ENCODE measurements at places on chromosomes 11 and 22.

DNA sequence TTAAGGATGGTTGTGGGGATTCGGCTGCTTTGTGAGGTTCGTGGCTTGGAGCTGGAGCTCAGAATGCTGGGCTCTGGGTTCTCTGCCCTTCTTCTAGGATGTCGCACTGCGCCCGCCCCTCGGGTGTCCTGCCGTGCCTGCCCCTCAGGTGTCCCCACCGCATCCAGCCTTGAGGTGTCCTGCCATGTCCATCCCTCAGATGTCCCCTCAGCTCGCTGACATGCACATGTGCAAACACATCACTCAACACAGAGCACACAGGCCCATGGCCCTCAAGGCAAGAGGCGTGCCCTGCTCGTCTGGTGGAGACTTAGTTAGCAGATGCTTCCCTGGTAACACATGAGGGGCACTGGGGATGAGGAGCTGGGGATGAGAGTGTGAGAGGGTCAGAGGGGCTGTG, 359.3 kb downstream of the TBC1D22A start:
- no peak for DNase-seq

DNA sequence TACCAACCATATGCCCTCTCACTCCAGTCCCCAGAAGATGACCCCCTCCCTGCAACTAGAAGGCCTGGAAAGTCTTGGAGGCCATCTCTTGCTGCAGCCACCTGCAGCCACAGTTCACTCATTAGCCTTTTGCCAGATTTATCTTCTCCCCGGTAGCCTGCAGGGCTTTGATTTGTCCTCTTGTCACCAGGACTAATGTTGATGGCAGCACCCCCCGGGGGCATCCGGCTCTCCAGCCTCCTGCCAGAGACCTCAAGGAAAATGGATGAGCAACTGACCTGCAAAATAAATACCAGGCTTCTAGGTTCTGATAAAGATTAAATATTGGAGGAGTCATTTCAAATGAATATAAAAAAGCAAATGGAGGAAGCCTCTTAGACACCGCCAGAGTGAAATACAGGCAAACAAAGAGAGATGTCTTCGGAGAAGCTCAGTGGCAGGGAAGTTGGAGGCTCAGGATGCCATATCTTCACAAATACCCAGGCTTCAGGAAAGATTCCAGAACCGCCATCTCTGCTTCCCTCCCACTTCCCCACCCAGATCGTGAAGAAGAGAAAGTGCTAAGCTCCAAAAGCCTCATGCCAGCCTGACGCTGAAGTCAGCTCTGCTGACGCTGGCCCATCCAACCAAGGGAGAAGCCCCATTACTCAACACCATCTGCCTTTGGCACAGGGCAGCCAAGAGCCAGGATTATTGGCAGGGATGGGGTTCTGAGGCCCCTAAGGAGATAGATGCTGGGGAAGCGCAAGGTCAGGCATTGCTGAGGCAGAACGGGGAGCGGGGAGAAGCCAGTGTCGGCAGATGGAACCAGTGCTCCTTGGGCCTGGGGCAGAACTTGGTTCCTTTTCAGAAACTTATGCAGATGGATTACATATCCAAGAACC, 362.7 kb downstream of the CADM1 start:
- no peak for DNase-seq

GRCh38 chr11:69123593-69124545, 31.9 kb upstream of the SMIM38 start:
- no peak for DNase-seq

DNA sequence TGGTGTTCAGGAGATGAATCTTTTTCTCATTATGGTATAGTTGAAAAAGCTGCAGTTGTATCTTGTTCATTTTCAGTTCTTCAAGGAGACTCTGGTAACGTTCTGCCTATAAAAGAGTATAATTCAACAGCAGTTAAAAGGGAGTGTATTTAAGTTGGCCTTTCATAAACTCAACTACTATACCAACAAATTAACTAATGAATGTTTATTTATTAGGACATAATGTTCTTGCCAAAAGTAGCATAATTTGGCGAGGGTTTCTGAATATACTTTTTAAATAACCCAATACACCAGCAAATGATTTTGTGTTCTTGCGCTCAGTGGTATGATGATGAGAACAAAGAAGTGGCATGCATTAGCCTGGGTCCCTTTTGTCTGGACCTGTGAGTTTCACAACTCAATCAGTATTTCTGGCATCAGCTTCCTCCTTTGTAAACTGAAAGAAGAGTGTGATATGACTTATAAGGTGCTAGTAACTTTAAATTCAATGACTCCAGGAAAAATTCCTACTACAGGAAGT, 10.9 kb downstream of the SMC1B start:
- DNase-seq: no peak

- no peak for DNase-seq
Observed at GRCh38 chr22:50708996-50709395, 29.0 kb upstream of the ACR start.

DNA sequence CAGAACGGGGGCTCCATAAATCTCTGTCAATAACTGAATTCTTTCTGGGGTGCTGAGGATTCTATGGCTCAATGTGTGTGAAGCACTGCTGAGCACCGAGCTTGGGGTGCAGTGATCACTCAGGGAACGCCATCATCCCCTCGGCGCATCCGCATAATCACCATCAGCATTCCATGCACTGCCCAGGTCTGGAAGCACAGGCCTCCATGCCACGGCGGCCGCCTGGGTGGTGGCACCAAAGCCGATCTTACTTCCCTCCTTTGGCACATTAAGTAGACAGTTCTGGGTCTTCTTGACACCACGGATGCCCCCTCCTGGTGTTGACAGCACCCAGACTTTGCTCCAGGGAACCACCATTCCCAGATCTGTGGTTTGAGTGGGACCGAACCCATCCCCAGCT, 15.6 kb downstream of the LTO1 start:
- no peak for DNase-seq

GRCh38 chr11:118136801-118137200, 15.8 kb downstream of the SCN4B start:
- DNase-seq: no peak

DNA sequence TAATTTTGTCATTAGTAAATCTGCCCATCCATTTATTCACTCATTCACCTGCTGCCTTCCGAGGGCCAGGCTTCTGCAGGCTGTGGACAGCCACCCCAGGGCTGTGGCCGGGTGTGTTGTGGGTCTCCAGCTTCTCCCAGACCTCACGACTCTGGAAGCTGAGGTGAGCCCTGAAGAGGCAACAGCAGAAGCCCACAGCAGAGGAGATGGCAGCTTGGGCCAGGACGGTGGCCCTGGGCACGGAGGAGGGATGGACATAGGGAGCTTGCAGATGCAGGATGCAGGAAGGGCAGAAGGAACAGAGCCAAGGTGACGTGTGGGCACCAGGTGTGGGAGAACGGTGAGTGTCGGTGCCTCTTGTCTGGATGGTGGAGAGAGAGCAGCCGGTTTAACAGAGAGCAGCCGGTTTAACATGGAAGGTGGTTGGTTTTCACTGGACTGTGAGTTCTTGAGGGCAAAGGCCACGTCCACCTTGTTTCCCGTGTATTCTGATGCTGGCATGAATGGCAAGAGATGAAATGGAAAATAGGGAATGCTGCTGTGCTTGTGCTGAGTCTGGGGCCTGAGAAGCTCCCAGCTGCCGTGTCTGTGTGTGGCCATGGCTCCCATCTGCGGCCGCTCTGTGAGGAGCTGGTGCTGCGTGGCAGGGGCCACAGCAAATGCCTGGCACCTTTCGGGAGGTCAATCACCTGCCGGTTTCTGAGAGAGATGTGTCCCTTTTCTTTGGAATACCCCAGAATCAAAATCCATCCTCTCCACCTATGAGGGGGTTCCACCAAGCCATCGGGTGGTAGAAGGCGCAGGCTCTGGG, 669.9 kb downstream of the BRD1 start:
- DNase-seq: no peak

GRCh38 chr11:28257761-28258160, 149.6 kb downstream of the METTL15 start:
- DNase-seq: no peak

DNA sequence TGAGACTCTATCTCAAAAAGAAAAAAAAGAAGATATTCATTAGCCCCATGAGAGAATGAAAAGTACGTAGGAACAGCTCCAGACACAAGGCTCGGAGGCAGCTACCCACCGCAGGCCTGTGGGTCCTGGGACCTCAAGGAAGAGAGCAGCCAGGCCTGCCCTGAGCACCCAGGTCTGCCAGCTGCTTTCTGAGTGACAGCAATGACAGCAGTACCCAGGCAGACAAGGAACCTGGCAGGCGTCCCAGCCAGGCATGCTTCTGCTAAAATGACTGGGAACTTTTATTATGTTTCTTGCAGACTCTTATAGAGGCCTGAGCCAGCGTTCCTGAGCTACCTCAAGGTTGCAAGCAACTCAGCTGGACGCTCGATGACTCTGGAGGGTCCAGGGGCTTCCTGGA, 31.6 kb downstream of the CPT1A start:
- no peak for DNase-seq

DNA sequence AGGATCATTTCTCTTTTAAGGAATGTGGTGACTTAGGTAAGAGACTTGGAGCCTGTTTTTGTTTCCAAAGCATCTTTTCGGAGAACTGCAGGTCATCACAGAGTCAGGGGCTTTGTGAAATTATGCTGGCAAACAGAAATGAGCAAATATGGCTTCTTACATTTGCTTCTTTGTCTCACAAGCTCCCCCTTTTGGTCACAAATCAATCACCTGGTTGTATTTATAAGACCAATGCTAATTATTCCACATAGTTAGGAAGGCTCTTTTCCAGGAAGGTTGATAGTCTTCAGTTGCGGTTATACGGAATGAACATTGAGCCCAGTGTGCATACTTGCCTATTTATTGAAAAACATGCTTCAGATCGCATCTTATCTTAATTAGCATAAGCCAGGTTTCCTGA, 34.6 kb upstream of the CEP126 start:
- no peak for DNase-seq

All from T-helper 1 cell (primary cell).